ENCODE measurements at places on chromosomes 1 and 21.
A peak's percentile ranks its signal among the peaks of the same experiment; 100 is the strongest.

GRCh38 chr1:46102769-46103476 is 29.5 kb downstream of the PIK3R3 start:
- DNase-seq = no peak

- no peak for DNase-seq
These were observed 53.8 kb upstream of the SGIP1 start for GRCh38 chr1:66480162-66480561.

DNA sequence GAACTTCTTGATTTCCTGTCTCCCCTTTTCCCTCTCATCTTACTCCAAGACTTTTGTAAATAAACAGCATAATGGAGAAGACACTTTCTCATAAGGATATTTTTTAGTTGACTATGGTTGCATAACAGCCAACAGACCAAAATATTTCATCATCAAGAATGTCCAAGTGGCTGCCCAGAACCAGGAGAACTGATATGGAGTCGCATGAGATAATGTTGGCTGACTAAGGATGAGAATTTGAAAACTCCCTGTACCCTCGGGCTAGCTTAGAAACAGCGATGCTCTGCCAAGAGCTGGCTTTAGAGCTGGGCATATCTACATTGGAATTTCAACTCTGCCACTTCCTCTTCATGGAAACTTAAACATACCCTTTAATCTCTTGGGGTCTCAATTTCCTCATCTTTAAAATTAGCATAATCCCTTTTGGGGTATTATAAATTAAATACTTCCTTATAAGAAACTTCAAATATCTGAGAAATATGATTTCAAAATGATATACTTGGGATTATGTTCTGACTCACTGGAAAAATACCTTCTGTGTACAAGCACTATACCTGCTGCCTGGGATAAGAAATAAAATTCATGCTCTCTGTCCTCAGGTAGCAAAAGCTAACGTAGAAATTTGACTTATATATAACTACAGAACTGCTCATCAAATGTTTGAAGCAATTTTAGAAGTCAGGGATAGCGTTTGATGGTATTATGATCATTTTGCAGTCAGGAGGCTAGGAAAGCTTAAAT is 777.3 kb downstream of the LTN1 start:
- no peak for DNase-seq

GRCh38 chr1:121586369-121587229 is 401.8 kb downstream of the SRGAP2C start:
- DNase-seq = no peak

GRCh38 chr1:233868461-233868860 is 36.0 kb upstream of the SLC35F3 start:
- DNase-seq = no peak

GRCh38 chr1:230074270-230074669 is 7.2 kb downstream of the GALNT2 start:
- DNase-seq = no peak

GRCh38 chr1:236429715-236430274 is 35.7 kb downstream of the EDARADD start:
- DNase-seq = no peak

DNA sequence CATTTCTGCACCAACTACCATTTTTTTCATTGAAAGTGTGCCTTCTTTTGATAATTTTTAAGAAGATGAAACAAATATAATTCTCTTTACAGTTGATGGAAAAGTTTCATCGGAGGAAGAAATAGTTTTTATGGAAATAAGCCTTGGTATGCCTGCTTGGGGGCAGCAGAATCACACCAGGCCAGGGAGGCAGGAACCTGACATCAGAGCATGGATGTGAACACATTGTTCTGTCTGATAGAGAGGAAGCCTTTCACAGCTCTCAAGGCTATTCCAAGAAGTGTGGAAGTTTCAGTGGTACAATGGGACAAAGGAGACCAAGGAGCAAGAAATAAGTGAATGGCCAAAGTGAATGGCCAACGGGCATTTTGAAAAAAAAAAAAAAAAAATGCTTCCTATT is 162.2 kb upstream of the KCNK2 start:
- no peak for DNase-seq

GRCh38 chr1:87968197-87968955 is 639.7 kb downstream of the LMO4 start:
- DNase-seq = no peak

- DNase-seq = no peak
These were observed 14.0 kb upstream of the AIM2 start for GRCh38 chr1:159090286-159091179.

DNA sequence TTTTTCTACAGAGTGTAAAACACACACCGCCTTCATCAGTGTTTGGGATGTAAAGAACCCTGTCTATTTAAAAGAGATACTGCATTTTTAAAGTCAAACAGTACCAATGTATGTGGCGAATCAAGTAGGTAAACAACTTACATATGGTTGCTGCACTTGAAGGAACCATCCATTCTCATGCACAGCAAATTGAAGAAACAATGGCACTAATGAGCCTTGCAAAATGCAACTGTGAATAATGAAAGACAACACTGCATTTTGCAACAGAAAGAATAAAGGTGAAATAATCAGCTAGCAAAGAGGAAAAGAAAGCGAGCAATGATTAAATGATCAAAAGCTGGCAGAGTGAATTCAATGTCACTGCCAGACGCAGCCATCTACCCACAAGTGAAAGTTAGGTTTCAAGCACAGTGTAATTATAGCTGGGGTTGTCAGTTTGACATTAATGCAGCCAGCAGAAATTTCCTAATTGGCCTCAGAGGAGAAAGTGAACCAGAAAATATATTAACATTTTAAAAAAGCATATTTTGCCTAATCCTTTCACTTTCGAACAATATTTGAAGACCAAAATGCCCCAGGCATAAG is 10.9 kb upstream of the BARHL2 start:
- no peak for DNase-seq

DNA sequence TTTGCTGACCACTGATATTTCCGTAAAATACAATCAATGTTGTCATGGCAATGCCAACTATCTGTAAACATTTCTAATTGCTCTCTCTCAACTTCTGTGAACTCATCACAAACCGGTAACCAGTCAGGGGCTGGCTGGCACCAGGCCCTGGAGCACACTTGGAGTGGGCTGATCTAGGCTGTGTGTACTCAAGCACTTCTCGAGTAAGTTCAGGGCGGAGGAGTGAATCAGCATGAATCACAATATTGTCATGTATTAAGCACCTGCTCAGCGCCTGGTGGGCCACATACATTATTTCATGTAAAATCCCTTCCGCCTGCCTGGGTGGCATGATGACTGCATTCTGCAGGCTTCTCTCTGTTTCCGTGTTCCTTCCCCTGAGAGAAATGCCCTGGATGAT is 212.4 kb downstream of the FOXD2 start:
- DNase-seq = peak; percentile 44

DNA sequence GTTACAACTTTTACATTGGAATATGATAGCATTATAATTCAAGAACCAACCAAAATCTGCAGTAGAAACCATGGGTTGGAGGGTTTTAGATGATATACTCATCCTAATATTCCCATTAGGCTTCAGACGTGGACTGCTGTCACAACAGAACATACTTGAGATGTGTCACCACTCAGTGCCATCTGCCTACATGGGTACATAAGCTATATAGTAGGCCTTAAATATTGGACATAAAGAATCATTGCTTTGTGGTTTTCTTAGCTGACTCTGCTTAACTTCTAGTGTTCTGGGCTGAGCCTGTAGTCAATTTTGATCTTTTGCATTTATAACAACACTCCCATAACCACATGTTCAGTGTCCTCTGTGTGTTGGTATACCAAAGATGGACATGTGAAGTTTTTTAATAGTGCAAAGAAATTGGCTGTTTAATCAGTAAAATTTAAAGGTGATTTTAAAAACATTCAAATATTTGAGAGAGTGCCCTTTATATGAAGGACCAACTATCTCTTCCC is 14.2 kb downstream of the RAP1A start:
- DNase-seq = no peak

GRCh38 chr1:119276558-119276957 is 92.0 kb upstream of the HAO2 start:
- DNase-seq = no peak

- DNase-seq = no peak
These were observed 593.2 kb downstream of the LRRIQ3 start for GRCh38 chr1:73604739-73605138.

GRCh38 chr1:227451954-227452353 is 111.4 kb upstream of the ZNF678 start:
- DNase-seq = no peak

DNA sequence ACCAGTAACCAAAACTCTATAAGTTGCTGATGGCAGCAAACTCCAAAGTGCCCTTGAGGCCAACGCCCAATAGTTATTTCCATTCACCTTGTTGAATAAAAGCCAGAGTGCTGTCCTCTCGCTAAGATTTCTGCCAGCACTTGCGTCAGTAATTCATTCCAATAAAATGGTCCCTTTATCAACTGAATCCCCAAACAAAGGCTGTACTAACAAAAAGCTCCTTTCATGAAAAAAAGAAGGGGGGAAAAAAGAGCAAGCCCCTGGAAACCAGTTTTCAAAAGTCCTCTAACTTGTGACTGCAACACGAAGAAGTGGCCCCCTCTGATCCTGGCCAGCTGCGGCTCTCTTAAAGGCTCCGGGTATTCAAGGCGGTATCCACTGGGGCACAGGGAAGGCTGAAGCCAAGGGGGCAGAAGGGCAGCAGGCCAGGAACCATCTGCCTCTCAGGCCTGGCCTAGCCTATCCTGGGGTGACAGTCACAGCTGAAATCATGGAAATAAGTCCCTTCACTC is 55.8 kb upstream of the ZNF326 start:
- no peak for DNase-seq

- DNase-seq = no peak
These were observed 502 bp downstream of the VANGL2 start for GRCh38 chr1:160400646-160401486.

All from activated CD8-positive, alpha-beta memory T cell treated with anti-CD3 and anti-CD28 coated beads, Interleukin-2, amount 50 U/mL, for 48 hours (primary cell).